ENCODE measurements at places on chromosomes 12 and 14.

- peak; percentile 62 for DNase-seq
These were observed 1.3 kb downstream of the BAZ2A start for GRCh38 chr12:56628671-56629458.

DNA sequence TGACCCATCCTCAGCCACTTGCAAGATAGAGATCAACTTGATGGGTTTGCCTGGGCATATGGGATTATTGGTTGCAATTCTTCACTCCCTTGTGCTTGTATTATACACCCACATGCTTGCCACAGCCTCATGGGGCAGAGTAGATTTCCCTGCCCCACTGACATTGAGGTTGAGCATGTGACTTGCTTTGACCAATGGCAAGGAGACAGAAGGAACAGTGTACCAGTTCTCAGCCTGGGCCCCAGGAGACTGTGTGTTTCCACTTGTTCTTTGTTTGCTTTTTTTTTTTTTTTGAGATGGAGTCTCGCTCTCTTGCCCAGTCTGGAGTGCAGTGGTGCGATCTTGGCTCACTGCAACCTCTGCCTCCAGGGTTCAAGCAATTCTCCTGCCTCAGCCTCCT, 31.8 kb downstream of the CALM1 start:
- no peak for DNase-seq

- no peak for DNase-seq
These were observed 909.6 kb downstream of the VRK1 start for GRCh38 chr14:97706819-97707218.

DNA sequence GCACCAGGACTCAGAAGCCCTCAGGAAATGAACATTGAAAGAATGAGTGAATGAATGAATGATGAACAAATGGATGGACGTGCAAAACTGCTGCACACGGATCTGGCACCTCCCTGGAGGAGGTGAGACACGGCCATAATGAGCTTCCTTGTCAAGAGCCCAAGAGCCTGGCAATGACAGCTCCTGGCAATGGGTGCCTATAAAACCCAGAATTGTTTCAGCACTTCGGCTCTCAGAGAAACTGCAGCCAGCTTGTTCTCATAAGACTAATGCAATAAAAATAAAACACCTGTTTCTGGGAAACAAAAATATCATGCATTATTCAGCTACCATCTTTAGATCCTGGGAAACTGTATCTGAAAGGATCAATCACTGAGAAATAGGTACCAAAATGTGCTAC, 200.5 kb upstream of the SFSWAP start:
- no peak for DNase-seq

DNA sequence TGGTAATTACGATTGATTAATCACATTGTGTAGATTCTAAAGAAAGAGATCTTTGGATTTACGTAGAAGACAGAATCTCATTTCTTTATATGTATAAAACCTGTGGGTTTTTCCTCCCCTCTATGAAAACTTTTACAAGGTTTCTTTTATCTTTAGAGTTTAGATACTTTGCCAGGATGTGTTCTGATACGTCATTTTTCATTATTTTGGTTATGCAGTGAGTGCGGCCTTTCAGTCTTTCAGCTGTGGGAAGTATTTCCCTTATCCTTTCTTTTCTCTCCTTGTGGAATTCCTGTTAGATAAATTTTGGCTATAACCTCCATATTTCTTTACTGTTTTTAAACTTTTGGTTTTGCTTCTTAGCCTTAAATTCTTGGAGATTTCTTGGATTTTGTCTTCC, 92.7 kb downstream of the TTLL5 start:
- no peak for DNase-seq

DNA sequence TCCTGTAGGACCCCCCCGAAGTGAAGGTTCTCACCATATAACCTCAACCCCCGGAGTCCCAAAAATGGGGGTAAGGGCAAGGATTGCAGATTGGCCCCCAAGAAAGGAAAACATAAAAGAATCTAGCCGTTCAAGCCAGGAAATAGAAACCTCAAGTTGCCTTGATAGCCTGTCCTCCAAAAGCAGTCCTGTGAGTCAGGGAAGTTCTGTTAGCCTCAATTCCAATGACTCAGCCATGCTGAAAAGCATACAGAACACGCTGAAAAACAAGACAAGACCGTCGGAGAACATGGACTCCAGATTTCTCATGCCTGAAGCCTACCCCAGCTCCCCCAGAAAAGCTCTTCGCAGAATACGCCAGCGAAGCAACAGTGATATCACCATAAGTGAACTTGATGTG, 344.2 kb upstream of the RGS6 start:
- DNase-seq = no peak

DNA sequence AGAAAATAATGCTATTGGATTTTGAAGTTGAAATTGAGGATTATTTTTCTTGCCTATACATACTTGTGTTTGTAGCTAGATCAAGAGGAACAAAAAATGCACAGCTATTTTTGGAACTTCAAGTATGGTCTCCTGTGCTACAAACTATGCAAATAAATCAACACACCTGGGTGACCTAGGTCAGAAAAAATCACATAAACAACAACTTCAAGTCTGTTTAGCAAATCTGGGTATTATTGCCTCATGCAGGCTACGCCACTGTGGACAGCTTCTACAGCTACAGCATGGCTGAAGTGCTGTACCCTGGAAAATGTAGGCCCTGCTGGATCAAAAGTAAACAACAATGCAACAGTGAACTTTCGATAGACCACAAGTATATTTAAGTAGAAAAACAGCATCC, 87.5 kb downstream of the SLC6A15 start:
- DNase-seq = no peak

- no peak for DNase-seq
These were observed 245.4 kb downstream of the DIO2 start for GRCh38 chr14:79965896-79966295.

GRCh38 chr14:105075379-105076295, 10.4 kb upstream of the GPR132 start:
- peak; percentile 92 for DNase-seq

GRCh38 chr14:34649344-34649743, 19.4 kb upstream of the SNX6 start:
- DNase-seq = no peak

DNA sequence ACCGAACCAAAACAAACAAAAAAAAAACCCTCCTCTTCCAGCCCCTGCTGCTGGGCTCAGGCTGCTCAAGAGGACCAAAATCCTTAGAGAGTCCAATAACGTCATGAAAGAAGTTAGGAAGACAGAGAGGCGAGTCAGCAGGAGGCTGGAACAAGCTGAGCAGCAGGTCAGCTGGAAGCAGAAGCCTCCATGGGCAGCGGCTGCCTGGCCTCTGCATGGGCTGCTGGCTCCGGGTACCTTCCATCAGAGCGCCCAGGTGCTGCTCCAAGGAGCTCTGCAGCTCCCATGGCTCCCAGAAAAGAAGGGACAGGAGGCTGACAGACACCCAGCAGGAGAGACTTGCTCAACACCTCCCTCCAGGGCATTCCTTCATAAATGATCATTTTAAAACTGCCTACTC, 3.2 kb upstream of the KRT2 start:
- no peak for DNase-seq

DNA sequence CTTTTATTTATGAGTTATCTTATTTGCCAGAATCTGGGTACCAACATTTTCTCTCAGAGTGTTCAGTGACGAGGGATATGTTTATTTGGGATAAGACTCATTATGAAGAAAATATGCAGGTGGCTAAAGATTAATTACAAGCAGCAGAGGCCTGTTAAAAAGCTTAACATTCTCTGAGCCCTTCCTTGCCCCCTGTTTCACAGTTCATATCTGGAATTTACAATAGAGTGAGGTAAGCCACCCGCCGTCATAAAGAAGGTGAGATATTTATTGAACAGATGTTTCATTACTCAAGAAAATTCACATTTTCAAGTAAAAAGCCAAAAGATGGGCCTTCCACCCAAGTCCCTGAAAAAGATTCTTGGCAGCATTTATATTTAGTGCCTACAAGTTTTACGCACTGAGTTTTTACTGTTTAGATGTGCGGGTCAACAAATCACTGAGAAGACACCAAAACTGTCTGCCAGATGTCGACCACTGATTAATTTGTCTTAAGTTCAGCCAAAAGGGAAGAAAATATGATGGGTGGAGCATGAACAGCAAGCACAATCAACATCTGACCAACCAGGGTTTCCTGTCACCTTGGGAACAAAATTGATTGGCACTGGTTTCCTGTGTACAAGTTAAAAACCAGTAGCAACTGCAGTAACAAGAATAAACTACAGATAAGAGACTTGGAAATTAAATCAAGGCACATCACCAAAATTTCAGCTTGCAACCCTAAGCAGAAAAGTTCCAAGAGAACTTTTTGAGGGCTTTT, 85.5 kb upstream of the PTPRB start:
- no peak for DNase-seq

GRCh38 chr12:85036234-85036707, at the start of the genes LRRIQ1 and TSPAN19:
LRRIQ1 (plus strand) TSS chr12:85036351; CDS start chr12:85038177, 1,826 bp downstream.
TSPAN19 (minus strand) TSS chr12:85036277; CDS start chr12:85029946, 6,331 bp downstream.
- DNase-seq = peak; percentile 19
